Activated CD4-positive, CD25-positive, alpha-beta regulatory T cell (primary cell): ENCODE measurements at places on chromosomes 6 and 20.

DNA sequence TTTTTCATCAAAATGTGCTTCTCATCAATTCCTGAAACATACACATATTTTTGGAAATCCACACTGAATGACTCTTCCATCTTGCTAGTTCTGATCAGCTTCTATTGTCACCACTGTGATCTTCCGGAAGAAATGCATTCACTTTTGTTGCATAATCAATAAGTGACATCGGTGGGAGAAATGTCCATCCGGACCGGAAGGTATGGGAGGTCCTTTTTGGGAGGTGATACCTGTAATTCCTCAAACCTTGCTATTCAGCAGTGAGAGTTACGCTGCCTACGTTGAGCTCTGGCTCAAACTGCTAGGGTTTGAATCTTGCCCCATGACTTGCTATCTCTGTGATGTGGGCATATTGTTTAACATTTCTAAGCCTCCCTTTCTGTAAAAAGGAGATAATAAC lies 16.6 kb upstream of the TFB1M start:
- no peak for DNase-seq

- no peak for DNase-seq
Observed at GRCh38 chr20:1263853-1264252, 2.2 kb upstream of the SNPH start.

DNA sequence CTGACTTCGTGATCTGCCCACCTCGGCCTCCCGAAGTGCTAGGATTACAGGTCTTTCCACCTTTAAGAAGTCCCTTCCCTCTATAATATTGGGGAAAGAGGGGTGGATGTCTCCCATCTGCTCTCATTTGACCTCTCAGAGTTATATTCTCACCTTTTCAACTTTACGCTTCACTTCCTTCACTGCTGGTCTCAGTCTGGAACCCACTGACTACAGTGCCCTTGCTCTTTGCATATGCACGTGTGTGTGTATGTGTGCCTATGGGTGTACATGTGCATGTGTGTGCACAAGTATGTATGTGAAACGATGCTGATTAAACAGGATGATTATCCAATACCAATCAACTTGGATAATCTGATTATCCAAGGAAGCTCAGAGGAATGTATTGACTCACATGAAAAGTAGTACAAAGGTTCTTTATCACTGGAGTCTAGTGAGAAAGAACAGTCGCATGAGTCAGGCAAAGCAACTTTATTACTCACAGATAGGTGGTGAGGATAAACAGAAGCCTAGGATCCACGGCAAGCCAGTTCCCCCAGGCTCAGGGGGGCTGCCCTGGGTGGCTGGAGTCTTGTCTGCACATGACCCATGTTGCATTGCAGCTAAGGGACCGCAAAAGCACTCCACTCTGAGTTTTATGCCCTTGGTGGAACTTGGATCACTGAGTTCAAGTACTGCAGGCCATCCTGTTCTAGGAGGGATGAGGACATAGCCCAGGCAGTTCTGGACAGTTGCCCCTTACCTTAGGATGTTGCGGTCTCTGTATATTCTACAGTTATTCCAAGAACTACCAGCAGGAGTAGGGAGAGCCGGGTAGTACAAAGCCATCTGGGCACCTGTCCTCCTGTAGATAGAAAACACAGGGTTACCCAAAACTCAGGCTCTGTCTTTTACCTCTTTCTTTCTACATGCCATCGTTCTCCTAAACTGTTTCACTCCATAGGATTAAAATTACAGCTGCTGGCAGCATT lies 50.9 kb downstream of the SNRNP48 start:
- DNase-seq, result no peak

- DNase-seq, result no peak
Observed at GRCh38 chr6:13765570-13765969, 48.8 kb downstream of the MCUR1 start.

DNA sequence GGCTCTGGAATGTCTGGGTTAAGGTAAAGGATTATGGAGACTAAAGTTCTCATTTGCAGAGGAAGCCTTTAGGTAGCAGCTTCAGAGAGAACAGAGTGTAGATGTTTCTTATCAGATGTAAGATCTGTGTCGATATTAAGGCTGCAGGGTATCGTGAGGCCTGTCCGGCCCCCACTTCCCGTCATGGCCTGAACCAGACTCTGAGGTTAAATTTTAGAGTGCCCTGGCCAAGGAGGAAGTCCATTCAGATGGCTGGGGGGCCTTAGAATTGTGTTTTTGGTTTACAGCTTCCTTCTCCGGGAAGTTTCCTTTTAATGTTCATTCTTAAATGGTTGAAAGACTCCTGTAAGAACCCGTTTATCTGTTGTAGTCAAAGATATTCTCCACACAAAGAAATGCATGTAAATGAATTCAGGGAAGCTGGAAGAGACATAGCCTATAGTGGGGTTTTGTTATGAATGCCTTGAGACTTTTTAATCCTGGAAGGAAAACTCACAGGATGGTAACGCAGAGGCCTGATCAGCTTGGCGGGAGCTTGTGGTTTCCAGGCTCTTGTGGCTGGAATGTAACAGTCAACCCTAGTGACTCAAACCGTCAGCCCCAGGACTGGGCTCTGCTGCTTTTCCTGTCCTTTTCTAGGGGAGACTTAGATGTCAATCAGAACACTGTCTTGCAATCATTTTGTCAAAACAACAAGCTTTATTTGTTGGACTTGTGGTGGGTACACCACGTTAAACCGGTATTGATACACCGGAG lies 34.7 kb downstream of the KIF25 start:
- no peak for DNase-seq
